Dermis microvascular lymphatic vessel endothelial cell (primary cell): ENCODE measurements at places on chromosomes 4 and X.
A peak's percentile ranks its signal among the peaks of the same experiment; 100 is the strongest.

DNA sequence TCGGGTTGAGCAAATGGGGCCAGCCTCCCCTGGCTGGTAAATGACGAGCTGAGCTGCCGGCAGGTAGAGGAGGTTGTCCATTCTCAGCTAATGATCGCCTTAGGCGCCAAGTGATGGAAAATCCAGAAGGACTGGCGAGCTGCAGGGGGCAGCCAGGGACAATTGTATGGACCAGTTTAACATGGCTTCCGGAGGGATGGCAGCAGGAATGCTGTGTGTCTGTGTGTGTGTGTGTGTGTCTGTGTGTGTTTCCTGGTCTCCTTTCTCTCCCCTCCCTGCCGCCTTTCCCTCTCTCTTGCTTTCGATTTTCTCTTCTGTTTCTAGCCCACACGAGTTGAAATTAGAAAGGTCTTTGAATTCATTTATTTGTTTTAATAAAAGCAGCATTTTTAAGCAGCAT, 45.2 kb upstream of the BCOR start:
- DNase-seq = peak; percentile 52

DNA sequence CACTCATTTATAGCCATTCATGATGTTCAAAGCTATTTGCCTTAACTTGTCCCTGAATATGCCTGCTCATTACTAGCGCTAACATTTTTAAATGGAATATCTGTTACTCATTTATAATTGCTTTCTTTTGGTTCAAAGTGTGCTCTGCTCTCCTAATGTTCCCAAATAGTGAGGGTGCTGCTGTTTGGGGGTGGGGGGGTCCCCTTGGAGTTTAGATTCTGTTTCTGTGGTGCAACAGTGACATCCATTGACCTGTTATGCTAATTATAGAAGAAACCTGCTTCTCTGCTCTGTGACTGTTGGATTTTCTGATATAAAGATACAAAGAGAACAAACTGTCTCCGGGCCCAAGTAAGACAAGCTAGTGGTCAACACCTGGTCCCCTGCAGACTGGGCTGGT, 222.4 kb downstream of the SHROOM3 start:
- no peak for DNase-seq

- no peak for DNase-seq
These were observed 13.6 kb upstream of the IGSF1 start for GRCh38 chrX:131302701-131303100.

GRCh38 chr4:140149846-140150635, 3.9 kb downstream of the MAML3 start:
- DNase-seq = peak; percentile 72

- no peak for DNase-seq
These were observed 78.2 kb downstream of the OPHN1 start for GRCh38 chrX:68354879-68355628.
